Skeletal muscle cell (primary cell): ENCODE measurements at places on chromosomes 4 and X.

DNA sequence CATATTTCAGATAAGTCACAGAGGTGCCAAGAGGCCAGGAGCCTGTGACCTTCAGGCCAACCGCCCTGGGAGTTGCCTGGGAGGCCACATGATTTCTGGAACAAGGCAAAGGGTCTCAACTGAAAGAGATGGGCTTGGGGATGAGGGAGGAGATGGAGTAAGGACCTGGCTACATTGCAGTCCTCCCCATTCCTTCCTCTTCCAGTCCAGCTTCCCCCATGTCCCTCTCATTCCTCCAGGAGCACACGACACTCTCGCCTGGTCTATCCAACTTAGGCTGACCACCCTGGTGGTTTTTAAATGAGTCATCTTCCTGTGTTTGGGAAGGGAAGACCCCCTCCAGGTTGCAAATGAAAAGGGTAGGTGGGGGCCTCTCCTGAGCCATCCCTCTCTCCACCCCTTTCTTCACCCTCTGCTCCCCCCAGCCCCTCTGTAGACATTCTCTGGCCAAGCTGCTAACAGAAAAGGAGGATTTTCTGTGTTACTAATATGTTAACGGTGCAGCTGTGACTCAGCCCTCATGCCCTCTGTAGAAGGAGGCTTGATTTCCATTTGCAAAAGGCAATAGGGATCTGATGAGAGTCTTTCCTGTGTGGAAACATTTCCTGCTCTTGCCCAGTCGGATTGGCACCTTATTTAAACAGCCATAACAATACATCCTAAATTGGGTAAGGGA, 79.2 kb downstream of the RTL5 start:
- no peak for DNase-seq

DNA sequence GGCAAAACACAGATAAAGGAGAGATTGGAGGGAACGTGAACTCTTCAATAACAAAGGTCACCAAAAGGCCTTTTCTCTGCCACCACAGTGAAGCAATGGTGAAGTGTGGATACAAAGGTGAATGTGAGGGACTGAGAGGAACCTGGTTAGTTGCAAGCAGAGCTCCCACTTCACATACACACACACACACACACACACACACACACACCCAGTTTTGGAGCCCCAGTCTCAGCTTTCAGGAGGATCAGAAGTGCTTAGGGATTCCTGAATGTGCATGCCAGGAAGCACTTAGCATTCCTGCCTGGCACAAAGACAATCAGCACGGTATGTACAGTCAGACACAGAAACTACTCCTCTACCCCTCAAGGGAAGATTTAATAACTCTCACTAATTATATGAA, 71.5 kb downstream of the ARHGEF9 start:
- no peak for DNase-seq

GRCh38 chrX:46408553-46409407, 136.4 kb downstream of the ZNF674 start:
- DNase-seq = no peak

DNA sequence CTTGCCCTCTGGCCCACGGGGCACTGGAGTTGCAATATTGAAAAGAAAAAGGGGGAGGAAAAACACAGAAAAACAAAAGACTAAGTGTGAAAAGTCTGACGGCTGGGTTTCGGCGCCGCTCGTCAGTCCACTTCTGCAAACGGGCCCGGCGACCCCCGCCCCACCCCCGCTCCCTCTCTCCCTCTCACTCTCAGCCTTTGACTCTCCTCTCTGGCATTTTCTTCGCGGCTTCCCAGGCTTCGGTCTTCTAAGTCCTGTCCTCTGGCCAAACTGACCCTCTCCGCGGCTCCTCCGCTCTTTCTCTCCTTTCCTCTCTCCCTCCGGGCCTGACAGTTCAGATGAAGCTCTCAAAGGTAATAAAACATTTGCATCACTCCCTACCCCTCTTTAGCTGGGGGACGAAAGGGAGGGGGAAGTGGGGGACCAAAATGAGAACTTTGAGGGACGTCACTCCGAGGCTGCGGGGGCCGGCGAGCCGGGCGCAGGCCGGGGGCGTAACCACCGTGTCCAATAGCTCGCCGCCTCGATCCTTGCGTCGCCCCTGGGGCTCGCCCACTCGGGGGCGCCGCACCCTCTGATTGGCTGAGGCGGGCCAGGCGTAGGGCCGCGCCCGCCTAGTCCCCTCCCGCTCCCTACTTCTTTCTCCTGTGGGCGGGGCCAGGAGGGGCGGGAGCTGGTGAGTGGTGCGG, at the start of gene NKX6-1:
NKX6-1 (minus strand) TSS at position 358 of the 689 bp plus-strand sequence. CDS start 1,064 bp downstream, outside the sequence.
- peak; percentile 31 for DNase-seq

DNA sequence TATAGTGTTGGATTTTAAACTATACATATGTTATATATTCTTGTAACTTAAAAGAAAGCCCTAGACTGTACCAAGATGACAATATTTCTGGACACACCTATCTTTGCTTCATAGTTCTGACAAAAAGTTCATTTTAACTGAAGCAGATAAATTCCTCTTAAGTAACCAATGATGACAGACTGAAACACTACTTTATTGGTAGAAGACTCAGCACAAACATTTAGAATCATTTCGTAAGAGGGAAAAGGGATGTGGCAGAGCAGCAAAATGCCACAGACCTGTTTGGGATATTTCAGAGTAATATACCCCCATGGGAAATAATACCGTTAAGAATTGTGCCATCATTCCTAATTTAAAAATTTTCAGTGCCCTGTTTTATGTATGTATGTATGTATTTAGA, 56.2 kb downstream of the APOO start:
- no peak for DNase-seq

DNA sequence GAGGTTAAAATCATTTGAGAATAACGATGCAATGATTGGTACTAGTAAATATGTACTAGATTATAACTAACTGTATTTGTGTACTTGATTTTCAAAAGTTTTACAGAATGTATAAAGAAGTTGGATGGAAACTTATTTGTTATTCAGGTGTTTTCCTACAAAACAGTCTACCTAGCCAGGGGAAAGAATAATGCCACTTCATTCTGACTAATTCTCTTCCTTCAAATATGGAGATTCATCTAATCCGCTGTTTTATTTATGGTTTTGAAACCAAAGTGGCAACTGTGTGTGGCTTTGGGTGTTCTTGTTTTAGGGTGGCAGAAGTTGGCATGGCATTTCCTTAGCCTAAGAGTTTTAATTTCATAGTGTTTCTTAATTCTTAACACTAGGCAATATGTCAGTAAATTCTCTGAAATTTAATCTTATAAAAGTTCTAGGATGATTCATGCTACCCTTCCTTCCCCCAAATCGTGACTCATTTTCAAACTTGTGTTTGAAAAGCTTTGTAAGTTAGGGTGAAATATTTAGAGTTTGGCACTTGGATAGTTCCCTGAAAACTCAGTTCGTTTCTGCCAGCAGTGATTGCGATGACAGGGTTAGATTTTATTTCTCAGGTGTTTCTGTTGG, 62.6 kb downstream of the DCLK2 start:
- DNase-seq = no peak

DNA sequence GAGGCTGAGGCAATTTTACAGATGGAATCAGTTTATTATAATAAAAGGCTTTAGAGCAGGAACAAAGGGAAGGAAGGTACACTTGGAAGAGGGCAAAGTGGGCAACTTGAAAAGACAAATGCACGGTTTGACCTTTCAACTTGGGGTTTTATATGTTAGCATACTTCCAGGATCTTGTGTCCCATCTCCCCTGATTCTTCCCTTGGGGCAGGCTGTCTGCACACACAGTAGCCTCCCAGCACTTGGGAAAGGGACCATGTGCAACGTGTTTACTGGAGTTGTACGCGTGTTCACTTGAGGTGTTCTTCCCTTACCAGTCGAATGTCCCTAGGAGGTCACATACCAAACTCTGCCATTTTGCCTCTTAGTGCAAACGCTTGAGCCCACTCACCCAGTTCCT, 7.3 kb downstream of the PPA2 start:
- no peak for DNase-seq

GRCh38 chr4:54783402-54784110, 125.8 kb downstream of the KIT start:
- DNase-seq = no peak

GRCh38 chr4:99834569-99834968, 17.9 kb downstream of the DAPP1 start:
- DNase-seq = no peak

DNA sequence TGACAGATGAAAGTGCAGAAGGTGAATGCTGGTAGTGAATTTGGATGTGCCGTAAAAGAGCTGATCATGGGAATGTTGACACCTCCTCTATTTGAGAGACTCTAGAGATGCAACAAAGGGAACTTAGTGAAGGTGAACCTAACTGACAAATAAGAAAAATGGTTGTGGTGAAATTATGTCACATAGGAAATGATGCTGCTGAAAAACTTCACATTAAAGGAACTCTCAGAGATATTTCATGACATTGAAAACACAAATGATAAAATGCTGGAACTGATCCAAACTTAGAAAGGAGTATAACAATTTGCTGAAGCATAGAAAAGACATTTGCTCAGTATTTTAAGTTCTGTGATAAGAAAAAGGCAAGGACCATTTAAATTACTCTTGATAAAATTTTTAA, 31.9 kb downstream of the MGAT4D start:
- no peak for DNase-seq

- no peak for DNase-seq
These were observed 2.7 kb upstream of the UGT8 start for GRCh38 chr4:114595921-114596320.

DNA sequence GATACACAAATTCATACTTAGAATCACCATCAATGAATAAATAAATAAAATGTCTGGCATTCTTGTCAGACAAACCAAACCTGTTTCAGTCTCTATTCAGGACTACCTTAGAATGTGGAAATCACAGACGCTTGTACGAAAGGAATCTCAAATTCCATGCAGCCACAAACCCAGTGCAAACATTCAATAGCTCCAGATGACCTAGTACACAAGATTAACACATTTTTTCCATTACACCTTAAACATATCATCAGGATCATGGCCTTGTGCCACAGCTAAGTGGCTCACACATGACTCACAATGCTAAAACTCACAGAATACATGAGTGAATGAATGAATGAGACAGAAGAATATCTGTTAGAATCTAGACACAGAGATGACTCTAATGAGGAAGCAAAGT, 134.2 kb downstream of the PWWP3B start:
- no peak for DNase-seq

- DNase-seq = no peak
These were observed 11.8 kb upstream of the HPGDS start for GRCh38 chr4:94354474-94354896.

DNA sequence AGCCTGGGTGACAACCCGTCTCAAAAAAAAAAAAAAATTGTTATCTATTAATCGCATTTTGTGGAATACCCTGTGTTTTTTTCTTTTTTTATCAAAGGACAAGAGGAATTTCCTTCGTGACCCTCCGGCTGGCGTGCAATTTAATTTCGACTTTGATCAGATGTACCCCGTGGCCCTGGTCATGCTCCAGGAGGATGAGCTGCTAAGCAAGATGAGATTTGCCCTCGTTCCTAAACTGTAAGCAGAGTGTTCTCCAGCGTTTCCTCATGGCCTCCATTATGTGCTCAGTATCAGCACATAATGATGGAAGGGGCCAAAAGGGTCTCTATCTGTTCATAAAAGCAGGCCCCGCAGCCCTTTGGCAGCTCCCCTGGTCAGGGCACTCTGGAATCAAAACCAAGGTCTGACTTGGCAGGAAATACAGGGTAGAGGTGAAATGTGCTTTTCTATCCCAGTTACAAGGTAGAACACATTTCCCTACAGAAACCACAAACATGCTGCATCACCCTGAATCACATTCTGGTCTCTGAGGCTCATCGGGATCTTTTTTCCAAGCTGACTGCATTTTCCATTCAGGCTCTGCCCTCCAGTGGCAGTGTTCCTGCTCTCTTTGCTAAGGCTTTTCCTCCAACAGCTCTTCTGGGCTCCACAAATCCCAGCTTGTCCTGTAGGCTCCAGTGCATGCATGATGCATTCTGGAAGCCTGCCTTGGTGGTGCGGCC, 24.4 kb downstream of the SYAP1 start:
- peak; percentile 34 for DNase-seq

- peak; percentile 4 for DNase-seq
These were observed 590.9 kb upstream of the GNPDA2 start for GRCh38 chr4:45317276-45317675.

- no peak for DNase-seq
These were observed 33.6 kb downstream of the CLCN4 start for GRCh38 chrX:10190367-10190766.

DNA sequence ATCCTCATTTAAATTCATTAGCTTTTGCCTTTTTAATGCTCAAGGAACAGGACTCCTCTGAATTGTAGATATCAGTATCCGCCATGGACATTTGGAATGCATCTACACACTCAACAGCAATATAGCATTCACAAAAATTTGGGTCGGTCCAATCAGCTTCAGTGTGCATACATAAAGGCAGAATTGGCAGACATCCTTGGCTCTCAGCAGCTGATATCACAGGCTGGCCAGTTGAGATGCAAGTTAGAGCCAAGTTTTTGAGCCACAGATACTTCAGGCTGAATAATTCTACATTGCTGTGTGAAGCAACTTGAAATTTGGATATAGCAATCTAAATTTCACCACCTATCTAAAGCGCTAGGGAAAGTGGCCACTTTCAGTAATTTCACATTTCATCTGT, 821.1 kb downstream of the PCDH19 start:
- DNase-seq = no peak

- DNase-seq = peak; percentile 72
These were observed 93.8 kb downstream of the APBB2 start for GRCh38 chr4:41120297-41121217.

- no peak for DNase-seq
These were observed 284.0 kb upstream of the FRG1 start for GRCh38 chr4:189656641-189657040.

DNA sequence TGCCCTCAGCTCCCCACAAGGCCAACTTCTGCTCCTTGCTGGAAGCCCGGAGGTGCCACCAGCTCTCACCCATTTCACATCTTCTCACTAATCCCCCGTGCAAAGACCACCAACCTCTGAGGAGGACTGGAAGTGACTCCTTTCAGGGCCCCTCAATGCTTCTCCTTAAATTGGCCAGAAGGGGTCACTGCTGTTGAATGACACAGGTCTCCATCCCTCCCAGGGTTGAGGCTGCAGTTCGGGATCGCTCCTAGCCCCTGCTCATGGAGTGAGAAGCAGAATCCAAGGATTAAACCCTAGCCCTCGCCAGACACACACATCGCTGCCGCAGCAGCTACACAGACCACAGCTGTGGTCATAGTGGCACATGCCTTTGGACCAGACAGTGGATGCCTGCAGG, 279.5 kb upstream of the TAPT1 start:
- DNase-seq = no peak

DNA sequence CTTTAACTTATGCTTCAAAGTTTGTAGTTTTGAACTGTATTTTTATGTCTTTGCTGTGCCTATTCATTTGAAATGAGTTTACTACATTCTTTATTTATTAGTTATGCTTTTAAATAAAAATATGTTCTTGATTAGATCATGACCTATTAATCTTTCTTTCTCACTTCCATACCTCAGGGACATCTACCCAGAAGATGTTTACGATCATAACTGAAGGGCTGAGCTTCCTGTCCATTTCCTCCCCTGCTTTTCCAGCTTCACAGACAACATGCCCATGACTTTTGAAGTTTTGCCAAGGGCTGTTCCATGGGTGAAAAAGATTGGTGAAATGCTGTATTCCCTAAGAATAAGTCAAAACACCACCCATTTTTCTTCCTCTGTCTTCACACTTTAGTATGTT, 99.7 kb upstream of the DDIT4L start:
- no peak for DNase-seq
